Stimulated activated CD8-positive, alpha-beta memory T cell treated with anti-CD3 and anti-CD28 coated beads, Interleukin-2, amount 100 ng/mL, for 48 hours (primary cell): ENCODE measurements at places on chromosomes 1 and 21.

DNA sequence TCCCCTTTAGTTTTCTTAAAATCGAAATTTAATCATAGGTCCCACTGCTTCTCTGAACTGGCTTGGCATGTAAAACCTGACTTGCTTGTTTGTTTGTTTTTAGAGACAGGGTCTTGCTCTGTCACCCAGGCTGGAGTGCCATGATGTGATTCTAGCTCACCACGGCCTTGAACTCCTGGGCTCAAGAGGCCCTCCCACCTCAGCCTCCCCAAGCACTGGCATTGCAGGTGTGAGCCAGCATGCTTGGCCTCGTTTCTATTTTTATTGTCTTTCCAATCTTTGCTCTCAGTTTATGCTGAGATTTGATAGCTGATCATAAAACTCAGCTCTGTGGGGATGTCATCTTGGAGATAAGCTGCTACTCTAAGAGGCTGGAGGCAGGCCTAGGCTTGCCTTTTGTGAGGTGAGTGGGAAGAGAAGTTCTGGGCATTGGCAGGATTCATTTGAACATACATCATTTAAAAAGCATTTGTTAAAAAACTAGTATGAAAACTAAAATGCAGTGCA, 51.5 kb upstream of the GCLM start:
- no peak for DNase-seq

GRCh38 chr1:91891454-91891853, 5.5 kb upstream of the TGFBR3 start:
- no peak for DNase-seq

DNA sequence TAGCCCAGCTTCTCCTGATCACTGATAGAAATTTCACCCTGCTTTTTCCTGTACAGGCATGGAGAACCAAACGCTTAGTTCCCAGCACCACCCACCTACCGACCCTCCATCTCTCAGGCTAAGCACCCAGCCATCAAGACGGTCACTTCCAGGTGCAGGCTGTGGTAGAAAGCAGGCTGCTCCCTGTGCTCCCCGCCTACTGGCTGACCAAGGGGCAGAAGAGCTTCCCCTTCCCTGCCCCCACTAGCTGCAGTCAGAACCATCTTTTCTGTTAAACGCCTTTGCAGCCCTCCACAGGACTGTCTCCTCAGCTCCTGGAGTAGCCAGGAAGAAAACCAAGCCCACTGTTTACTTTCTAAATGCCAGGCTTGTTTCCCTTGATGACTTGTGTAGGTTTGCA, 23.0 kb downstream of the SPATA46 start:
- no peak for DNase-seq

DNA sequence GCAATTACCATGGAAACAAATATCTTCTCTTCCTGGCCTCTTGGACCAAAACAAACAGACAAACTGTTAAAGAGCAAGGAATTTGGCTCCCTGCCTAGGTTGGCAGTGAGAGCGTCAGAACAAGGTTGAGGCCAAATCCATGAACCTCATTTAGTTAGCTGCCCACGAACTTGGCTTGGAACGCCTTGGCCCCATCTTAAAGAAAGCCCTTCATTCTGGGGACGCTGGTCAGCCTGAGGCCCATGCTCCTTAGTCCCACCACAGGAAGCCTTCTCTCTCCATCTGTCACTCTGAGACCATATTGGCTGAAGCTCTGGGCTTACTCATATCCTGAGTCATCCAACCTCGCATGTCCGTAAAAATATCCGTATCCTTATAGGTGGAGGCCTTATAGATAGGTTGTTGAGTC, 62.4 kb upstream of the DIRAS3 start:
- DNase-seq = no peak

DNA sequence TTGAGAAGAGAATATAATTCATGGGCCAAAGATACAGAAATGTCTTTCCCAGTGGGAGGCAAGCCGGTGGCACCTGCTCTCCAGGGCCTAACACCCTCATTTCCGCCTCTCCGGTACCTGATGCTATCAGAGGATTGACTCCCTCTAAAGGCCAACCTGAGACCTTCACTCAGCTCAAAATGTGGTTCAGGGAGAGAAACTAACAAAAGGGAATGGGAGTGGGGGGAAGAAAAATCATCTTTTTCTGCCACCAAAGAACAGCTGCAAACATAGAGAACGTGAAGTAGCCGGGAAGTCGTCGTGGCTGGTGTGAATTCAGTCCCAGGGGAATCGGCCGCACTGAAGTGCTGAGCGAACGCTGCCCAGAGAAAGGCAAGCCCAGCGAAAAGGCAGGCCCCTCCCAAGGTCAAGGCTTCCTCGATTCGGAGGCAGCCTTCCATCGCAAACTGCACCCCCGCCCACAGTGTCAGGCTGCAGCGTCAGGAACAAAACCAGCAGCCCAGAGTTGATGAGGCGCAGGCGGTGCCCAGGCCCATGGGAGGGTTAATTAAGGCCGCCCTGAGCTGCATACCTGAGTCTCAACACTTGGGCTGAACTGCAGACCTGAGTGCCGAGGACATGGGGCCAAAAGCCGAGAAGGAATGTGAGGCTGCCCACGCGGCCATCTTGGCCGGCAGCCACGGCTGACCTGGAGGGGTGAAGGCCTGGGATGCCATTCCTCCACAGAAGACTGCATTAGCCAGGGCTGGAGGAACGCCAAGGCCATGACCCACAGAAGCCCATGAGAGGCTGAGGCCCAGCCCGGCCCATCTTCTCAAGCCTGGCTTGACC, 160.2 kb downstream of the PSMG1 start:
- no peak for DNase-seq

GRCh38 chr1:84083307-84083706, 60.8 kb upstream of the PRKACB start:
- no peak for DNase-seq

- DNase-seq = no peak
These were observed 19.0 kb downstream of the ESPN start for GRCh38 chr1:6443339-6444115.

DNA sequence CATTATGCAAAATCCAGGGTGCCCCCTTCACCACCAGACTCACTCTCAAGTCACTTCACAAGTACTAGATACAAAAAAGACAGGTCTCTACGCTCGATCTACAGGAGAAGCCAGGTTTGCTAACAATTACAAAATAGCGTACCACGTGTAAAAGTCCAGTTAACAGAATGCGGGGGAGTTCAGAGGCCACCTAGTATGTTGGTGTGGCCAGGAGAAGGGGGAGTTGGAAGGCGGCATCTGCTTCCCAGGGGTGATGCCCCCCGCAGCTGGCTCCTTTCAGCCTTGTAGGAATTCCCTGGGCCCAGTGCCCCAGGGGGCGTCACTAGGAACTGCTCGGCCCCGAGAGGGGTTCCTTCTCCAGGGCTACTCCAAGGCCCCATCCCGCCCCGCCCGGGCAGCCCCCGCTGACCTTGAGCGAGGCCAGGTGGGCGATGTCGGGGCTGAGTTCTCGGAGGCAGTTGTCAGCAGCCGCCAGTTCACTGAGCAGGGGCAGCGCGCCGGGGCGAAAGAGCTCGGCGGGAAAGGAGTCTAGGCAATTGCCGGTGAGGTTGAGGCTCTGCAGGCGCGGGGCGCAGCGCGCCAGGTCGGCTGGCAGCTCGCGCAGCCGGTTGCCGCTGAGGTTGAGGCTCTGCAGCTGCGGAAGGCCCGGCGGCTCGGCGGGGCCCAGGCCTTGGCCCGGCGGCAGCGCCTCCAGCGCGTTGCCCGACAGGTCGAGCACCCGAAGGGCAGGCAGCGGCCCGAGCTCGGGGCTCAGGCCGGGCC, 664 bp downstream of the LRRC47 start:
- DNase-seq = no peak

DNA sequence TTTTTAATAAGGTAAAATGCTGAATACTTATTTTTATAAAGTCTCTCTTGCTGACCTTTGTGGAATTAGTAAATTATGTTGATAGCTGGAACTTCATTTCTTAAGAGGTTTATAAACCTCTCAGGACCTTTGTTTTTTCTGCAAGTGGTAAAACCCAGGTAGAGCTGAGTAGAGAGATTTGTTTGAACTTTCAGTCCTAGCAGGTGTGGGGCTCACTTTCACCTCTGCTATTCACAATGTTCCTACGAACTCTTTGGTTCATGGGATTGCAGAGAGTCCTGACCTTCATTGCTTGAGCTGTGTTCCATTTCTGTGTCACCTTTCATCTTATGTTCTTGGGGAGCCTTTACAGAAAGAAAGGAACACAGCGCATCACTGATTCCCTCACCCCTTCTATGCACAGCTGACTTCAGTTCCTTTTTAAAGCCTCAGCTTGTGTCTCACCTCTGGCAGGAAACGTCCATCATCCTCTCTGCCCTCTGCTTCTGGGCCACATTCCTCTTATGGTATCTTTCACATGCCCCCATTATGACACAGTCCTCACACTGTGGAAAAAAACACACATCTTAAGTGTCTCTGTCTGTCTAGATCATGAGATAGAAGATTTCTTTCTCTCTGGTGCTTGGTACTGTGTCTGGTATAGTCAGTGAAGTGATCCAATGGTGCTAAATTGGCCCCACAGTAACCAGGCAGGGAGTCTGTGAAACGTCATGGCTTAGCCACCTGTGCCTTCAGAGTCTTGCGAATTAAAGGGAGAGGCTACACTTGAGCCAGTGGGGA, 262.5 kb upstream of the B3GALT2 start:
- peak; percentile 5 for DNase-seq

DNA sequence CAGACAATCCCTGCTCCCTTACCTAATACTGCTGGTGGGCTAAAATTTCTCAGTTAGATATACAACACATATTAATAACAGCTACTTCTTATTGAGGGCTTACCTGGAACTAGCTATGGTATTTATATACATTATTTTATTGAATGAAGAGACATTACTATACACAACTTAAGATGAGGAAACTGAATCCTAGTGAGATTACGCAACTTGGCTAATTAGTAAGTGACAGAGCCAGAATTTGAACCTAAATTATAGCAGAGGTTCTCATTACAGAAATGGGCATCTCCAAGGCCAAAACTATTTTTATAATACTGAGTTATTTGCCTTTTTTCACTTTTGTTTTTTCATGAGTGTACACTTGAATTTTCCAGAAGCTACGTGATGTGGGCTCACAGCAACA, 44.5 kb upstream of the SMYD2 start:
- DNase-seq = no peak

- no peak for DNase-seq
These were observed 199.4 kb downstream of the GABPA start for GRCh38 chr21:25934130-25934529.

GRCh38 chr1:165915480-165915879, 88.1 kb downstream of the UCK2 start:
- DNase-seq = no peak

DNA sequence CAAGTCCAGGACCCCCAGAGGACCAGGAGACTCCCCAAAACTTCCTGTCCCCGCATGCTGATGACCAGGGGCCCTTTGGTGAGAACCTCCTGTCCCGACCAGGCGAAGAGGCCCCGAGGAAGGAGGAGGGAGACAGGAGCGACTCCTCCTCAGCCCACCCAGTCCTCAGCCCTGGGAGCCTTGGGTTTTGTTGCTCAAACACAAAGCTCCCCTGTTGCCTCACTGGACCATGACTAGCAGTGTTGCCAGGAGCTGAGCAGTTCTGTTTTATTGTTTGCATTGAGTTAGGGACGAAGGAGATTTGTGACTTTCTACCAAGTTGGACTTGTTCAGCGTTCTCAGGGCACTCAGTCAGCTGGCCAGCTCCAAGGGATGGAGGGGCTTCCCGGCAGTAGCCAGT, 10.0 kb downstream of the UMODL1 start:
- DNase-seq = no peak

- no peak for DNase-seq
These were observed 70.6 kb upstream of the GCLM start for GRCh38 chr1:93979718-93980319.

- DNase-seq = no peak
These were observed 71.8 kb upstream of the SAMSN1 start for GRCh38 chr21:14617871-14618270.

- no peak for DNase-seq
These were observed 35.4 kb downstream of the CD34 start for GRCh38 chr1:207875532-207875931.

DNA sequence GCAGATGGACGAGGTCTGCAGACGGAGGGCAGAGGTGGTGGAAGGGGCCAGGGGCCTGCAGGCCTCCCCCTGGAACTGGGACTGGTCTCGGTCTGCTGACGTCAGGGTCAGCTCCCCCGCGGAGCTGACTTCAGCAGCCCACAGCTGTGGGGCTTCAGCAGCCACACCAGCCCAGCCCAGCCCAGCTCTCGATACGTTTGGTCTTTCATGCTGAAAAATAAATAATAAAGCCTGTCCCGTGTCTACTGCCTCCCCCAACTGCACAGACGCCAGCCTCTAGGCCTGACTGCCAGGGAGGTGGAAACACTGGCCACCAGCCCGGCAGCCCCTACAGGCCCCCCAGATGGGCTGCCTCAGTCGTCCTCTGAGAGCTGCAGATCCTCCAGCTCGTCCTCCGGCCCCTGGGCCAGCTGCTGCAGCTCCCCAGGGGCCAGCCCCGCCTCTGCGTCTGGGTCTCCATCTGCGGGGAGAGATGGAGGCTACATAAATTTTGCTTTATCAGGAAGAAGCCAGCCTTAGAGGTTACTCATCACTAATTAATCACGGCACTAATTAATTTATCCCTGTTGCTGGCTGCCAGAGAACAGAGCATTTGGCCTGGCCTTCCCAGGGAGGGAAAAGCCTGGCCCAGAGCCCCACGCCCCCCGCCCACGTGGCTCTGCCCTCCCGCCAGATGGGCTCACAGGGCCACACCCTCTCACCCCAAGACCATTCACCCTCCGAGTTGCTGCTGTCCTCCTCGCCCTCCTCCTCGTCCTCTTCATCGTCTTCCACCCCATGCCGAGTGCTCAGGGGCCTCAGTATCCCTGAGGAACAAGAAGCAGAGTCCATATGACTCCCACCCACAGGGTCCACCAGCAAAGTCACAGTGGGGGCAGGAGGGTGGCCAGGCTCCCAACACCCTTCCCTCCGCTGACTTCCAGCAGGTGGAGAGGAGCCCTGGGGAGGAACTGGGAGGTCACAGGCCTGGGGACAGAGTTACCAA, 14.4 kb downstream of the NOC2L start:
- DNase-seq = no peak

GRCh38 chr1:66774438-66774837, 22.2 kb downstream of the DYNLT5 start:
- no peak for DNase-seq

DNA sequence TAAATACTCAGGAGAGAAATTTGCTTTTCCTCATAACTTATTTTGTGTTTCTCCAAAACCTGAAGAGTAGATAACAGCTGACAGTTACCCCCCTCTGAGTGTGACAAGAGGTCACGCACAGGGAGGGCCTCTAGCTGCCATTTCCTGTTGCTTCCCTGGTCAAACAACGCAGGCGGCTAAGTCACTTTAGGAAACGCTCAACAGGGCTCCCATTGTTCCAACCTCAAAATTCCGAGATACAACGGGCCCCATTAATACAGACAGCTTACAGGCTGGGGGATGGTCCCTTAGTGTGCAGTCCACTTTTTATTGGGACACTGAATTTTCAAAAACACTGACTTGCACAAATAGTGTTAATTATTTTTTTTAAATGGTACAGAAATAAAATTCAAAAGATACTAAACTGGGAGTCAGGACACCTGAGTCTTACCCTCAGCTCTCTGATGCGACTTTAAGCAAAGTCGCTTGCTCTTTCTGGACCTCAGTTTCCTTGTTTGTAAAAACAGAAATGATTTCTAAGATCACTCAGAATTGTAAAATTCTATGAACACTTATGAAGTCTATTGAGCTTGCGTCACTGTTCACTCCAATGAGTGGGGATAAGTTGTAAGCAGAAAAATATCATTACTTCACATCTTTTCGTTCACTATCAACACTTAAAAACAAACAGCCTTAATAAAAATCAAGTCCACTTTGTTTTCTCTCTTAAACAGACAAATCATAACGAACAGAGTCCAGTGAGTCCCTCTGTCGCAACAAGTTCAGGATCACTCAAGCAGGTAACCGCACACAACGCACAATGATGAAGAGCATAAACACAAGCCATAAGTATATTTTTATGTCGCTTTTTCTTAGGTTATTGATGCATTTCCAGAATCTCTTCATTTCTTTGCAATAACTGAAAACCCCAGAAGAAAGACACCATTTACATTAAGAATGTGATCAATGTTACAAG, 13.5 kb downstream of the LZIC start:
- no peak for DNase-seq
